ENCODE measurements at places on chromosomes 12 and 14.
A peak's percentile ranks its signal among the peaks of the same experiment; 100 is the strongest.

DNA sequence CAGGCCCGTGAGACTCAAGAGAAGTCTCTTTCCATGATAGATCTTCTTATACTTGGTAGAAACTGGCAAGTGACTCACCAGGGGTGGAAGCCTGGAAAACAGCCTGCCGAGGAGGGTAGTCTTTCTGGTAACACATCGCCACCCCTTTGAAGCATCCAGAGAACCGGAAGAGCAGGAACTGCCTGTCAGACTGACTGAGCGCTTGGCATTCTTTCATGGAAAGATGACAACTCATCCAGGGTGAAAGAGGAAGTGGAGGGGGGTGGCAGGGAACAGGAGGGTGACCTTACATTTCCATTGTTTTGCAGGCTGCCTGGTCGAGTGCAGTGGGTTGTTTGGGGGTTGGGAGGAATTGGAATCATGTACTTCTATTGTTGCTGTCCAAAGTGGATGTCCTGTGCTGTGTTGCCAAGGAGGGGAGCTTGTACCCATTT lies 34.5 kb downstream of the PRKCH start:
- DNase-seq = no peak
- no peaks in the 10 kb centered on the region for H3K36me3 ChIP-seq
- H3K4me1 ChIP-seq = peaks cover 5% of the 10 kb centered on the region
- H3K4me3 ChIP-seq = no peak overlapping the region

- H3K27ac ChIP-seq = no peak overlapping the region
- H3K4me1 ChIP-seq = no peaks in the 10 kb centered on the region
- no peak overlapping the region for H3K4me3 ChIP-seq
- H3K36me3 ChIP-seq = peaks cover 49% of the 10 kb centered on the region
- DNase-seq = no peak
Measured at GRCh38 chr14:35319509-35319908, 27.3 kb downstream of the PSMA6 start.

- no peak overlapping the region for H3K27ac ChIP-seq
- no peak for DNase-seq
- H3K36me3 ChIP-seq = no peaks in the 10 kb centered on the region
- no peaks in the 10 kb centered on the region for H3K4me1 ChIP-seq
- H3K27me3 ChIP-seq = peaks cover 6% of the 10 kb centered on the region
Measured at GRCh38 chr12:12590961-12591360, 20.7 kb upstream of the CREBL2 start.

- peaks cover 2% of the 10 kb centered on the region for H3K4me1 ChIP-seq
- no peaks in the 10 kb centered on the region for H3K36me3 ChIP-seq
- no peak for DNase-seq
- no peak overlapping the region for H3K4me3 ChIP-seq
- H3K27ac ChIP-seq = no peak overlapping the region
- H3K27me3 ChIP-seq = peaks cover 3% of the 10 kb centered on the region
Measured at GRCh38 chr14:99775351-99775750, 17.9 kb upstream of the EML1 start.

GRCh38 chr12:80582431-80582830 lies 125.0 kb upstream of the MYF6 start:
- no peaks in the 10 kb centered on the region for H3K27me3 ChIP-seq
- H3K36me3 ChIP-seq = no peaks in the 10 kb centered on the region
- no peak for DNase-seq
- no peak overlapping the region for H3K27ac ChIP-seq
- no peak overlapping the region for H3K4me3 ChIP-seq

DNA sequence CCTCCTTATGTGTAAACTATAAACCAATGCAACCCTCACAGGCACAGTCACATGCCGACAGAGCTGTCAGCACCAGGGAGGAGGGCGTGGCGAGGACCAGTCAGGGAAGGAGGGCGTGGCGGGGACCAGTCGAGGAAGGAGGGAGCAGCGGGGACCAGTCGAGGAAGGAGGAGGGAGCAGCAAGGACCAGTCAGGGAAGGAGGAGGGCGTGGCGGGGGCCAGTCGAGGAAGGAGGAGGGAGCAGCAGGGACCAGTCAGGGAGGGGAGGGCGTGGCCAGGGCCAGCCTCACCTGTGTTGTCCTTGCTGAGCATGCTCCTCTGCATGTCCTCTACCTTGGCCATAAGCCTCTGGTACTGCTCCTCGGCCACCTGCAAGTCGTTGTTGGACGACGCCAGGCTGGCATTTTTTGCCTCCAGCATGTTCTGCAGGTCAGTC lies 24.2 kb downstream of the GOLGA3 start:
- peaks cover 4% of the 10 kb centered on the region for H3K4me1 ChIP-seq
- peaks cover 86% of the 10 kb centered on the region for H3K36me3 ChIP-seq
- H3K27ac ChIP-seq = no peak overlapping the region
- no peak overlapping the region for H3K4me3 ChIP-seq
- DNase-seq = no peak
- H3K27me3 ChIP-seq = no peaks in the 10 kb centered on the region

GRCh38 chr12:113906411-113907200 lies 59.5 kb downstream of the RBM19 start:
- H3K27ac ChIP-seq = no peak overlapping the region
- no peaks in the 10 kb centered on the region for H3K4me1 ChIP-seq
- DNase-seq = no peak
- H3K27me3 ChIP-seq = no peaks in the 10 kb centered on the region

DNA sequence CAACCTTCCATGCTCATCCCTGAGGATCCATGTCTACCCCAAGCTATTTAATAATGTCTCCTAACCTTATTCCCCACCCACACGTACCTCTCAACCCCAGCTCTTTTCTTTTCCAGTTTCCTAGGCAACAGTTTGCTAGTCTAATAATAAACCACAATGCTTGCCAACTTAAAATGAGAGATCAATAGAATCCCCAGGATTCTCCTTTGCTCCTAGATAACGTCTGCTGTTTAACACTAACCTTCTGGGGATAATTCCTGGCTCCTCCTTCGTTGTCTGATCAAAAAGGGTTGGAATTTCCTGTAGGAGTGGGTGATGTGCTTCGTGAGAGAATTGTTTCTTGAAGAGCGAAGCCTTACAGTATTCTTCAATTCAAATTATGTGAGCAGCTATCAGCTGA lies 42.2 kb upstream of the DBX2 start:
- H3K27me3 ChIP-seq = no peaks in the 10 kb centered on the region
- DNase-seq = no peak
- no peak overlapping the region for H3K4me3 ChIP-seq
- no peaks in the 10 kb centered on the region for H3K4me1 ChIP-seq
- H3K36me3 ChIP-seq = no peaks in the 10 kb centered on the region

- no peaks in the 10 kb centered on the region for H3K27me3 ChIP-seq
- H3K4me1 ChIP-seq = no peaks in the 10 kb centered on the region
- H3K27ac ChIP-seq = no peak overlapping the region
- DNase-seq = no peak
Measured at GRCh38 chr14:54127526-54127925, 170.9 kb upstream of the BMP4 start.

DNA sequence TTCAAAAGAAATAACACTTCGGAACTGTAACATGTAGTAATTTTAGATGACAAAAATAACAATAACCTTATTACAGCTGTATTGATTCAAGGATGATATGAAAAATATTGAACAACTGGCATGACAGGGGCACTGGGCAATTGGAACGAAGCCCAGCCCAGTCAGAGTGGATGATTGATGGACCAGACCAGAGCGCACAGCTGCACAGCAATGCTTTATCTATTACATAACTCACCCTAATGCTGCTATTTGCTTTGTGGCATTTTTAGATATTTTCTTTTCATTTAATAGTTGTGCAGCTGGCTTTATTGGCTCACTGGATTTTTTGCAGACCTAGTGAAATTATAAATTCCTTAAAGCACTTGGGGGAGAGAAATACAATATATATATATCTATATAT lies 26.9 kb upstream of the FERMT2 start:
- no peaks in the 10 kb centered on the region for H3K4me1 ChIP-seq
- no peak for DNase-seq
- H3K4me3 ChIP-seq = no peak overlapping the region
- no peak overlapping the region for H3K27ac ChIP-seq
- no peaks in the 10 kb centered on the region for H3K27me3 ChIP-seq

- peaks cover 7% of the 10 kb centered on the region for H3K36me3 ChIP-seq
- no peak for DNase-seq
- H3K27ac ChIP-seq = no peak overlapping the region
- H3K4me3 ChIP-seq = no peak overlapping the region
Measured at GRCh38 chr12:96326628-96327227, 73.5 kb downstream of the CDK17 start.

DNA sequence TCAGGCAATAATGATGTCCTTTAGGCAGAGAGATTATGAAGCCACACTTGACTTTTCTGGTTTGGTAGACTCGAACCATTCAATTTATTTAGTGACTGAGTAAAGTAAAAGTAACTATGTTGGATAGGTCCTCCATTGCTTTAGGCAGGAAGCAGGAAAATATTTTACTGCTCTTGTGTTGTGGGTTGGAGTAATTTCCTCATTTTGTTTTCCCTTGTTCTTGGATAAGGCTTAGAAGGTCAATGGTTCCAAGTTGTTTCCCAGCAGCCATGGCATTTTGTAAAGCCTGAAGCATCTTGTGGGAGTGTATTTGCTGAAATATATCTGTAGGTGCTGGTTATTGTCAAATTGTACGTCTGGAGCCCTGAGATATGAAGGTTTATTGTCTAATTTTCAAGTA lies 161.2 kb upstream of the SLC38A2 start:
- no peak overlapping the region for H3K4me3 ChIP-seq
- H3K27ac ChIP-seq = no peak overlapping the region
- DNase-seq = no peak
- peaks cover 13% of the 10 kb centered on the region for H3K4me1 ChIP-seq

GRCh38 chr12:69415471-69416275 lies 54.5 kb upstream of the FRS2 start:
- H3K36me3 ChIP-seq = no peaks in the 10 kb centered on the region
- peaks cover 6% of the 10 kb centered on the region for H3K4me1 ChIP-seq
- DNase-seq = peak; percentile 78
- H3K27ac ChIP-seq = no peak overlapping the region

DNA sequence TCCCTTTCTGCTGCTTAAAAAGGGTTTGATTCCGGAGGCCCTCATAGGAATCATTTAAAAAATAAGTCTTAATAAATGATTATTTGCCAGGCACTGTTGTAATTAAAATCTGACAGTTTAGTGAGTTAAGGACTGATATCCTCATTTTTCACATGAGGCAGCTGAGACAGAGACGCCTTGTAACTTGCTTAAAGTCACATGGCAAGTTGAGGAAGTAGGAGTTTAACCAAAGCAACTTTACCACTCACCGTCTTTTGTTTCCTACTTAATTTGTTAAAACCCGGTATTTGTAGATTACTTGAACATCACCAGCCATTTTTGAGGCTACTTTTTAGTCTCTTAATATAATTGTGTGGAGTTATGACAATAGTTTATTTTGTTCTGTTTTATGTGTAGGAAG lies 2.4 kb downstream of the TIGAR start:
- no peaks in the 10 kb centered on the region for H3K27me3 ChIP-seq
- peaks cover 12% of the 10 kb centered on the region for H3K36me3 ChIP-seq
- no peak overlapping the region for H3K4me3 ChIP-seq
- DNase-seq = no peak

GRCh38 chr12:102726686-102727085 lies 190.4 kb downstream of the PAH start:
- DNase-seq = no peak
- no peaks in the 10 kb centered on the region for H3K27me3 ChIP-seq
- H3K4me3 ChIP-seq = no peak overlapping the region

- H3K27ac ChIP-seq = no peak overlapping the region
- no peaks in the 10 kb centered on the region for H3K27me3 ChIP-seq
- H3K4me1 ChIP-seq = no peaks in the 10 kb centered on the region
- H3K4me3 ChIP-seq = no peak overlapping the region
- no peaks in the 10 kb centered on the region for H3K36me3 ChIP-seq
- DNase-seq = no peak
Measured at GRCh38 chr12:84512751-84513150, 399.8 kb downstream of the SLC6A15 start.

Data from mesenchymal stem cell (in vitro differentiated cells and primary cell).